Activated T-cell treated with anti-CD3 and anti-CD28 coated beads, Interleukin-2, amount 50 U/mL, for 24 hours (primary cell): ENCODE measurements at places on chromosomes 7 and 10.

DNA sequence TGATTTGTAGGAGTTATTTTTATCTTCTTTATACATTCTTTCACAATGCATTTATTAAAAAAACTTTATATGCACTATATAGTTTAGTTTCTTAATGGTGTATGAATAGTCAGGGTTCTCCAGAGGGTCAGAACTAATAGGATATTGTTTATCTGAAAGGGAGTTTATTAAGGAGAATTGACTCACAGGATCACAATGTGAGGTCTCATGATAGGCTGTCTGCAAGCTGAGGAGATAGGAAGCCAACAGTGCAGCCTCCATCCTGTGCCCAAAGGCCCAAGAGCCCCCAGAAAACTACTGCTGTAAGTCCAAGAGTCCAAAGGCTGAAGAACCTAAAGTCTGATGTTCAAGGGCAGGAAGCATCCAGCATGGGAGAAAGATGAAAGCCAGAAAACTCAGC lies 192.8 kb upstream of the AHR start:
- no peak for DNase-seq

DNA sequence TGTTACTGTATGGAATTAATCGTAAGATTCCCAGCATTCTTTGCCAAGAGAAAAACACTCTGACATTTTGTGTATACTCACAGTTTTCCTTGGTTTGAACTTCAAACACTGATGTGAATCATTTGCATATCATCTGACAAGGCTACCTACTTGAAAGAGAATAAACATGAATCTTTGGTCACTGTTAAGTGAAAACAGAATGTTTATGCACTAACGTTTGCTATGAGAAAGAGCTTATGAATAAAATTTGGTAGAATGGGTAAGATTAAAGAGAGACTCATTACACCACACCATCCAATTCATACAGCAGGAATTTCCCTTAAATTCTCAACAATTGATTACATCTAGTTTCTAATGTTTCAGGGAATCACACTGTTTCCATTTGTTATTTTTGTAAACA lies 46.6 kb downstream of the MACC1 start:
- DNase-seq, result no peak

- no peak for DNase-seq
Measured at GRCh38 chr10:59900048-59900727, 6.2 kb downstream of the CCDC6 start.

- DNase-seq, result no peak
Measured at GRCh38 chr10:18094793-18095192, 45.4 kb upstream of the CACNB2 start.

GRCh38 chr10:34674176-34674575 lies 140.9 kb downstream of the PARD3 start:
- no peak for DNase-seq

DNA sequence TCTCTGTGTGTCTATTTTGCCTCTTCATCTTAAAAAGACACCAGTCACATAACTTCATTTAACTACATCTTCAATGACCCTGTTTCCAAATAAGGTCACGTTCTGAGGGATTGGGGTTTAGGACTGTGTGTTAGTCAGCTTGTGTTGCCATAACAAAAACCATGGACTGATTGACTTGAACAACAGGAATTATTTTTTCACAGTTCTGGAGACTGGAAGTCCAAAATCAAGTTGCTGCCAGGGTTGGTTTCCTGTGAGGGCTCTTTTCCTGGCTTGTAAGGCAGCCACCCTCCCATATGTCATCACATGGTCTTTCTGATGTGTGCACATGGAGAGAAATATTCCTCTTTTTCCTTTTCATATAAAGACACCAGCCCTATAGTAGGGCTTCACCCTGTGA lies 55.3 kb downstream of the REEP3 start:
- DNase-seq, result no peak

- no peak for DNase-seq
Measured at GRCh38 chr7:94368371-94368791, 26.3 kb upstream of the COL1A2 start.

- DNase-seq, result no peak
Measured at GRCh38 chr7:106423111-106423510, 138.3 kb upstream of the NAMPT start.

- DNase-seq, result no peak
Measured at GRCh38 chr7:137904833-137905232, 58.1 kb upstream of the DGKI start.

DNA sequence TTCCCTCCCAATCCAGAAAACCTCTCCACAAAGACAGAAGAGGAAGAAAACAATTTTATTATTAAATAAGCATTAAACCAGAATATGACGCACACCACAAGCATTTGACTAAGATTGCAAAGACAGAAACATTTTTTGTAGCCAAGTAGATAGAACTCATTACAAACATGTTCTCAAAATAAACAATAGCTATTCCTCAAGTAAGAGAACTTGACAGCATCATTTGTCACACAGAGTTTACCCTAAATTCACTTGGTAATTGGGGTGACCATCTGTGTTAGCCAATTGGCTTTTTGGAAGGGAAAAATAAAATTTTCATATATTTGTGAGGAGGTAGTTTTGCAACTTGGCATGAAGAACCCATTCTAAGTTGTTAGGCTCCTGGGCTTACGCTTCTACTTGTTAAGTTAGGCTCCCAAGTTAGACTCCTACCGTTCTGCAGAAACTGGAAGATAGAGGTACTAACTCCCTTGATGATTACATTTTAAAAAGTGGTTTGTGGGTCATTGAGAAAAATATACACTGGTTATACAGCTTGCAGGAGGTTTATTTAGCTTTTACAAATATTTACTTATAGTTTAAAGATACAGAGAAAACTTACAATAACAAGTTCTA lies 618.6 kb upstream of the CNTNAP2 start:
- no peak for DNase-seq

- DNase-seq, result no peak
Measured at GRCh38 chr7:20447021-20447650, 116.4 kb downstream of the ITGB8 start.

DNA sequence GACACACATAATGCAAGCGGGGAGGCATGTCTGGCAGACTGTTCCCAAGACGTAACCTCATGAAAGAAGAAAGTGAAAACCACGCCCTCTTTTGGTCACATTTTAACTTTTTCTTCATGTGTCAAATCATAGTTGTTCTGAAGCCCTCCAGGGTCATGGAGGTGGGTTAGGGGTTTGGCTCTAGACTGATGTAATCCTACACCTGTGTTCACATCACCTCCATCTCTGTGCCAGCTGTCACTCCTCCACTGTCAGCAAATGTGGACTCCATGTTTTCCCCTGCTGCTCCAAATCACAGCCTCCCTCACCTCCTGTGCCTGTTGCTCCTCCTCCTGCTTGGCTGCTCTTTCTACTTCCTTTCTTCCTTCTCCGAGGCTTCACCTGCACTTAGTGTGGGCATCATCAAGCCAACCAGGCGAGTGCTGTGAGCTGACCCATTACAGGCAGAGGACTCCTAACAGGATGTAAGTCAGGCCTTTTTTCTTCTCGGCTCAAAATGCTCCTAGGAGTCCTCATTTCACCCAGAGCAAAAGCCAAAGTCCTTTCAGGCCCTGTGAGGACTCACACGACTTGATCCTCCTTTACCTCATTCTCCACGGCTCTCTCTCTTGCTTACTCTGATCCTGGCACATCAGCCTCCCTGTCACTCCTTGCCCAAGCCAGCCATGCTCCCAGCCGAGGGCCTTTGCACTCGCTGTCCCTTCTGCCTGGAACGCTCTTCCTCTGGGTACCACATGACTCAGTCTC lies 66.4 kb upstream of the IFRD1 start:
- no peak for DNase-seq

DNA sequence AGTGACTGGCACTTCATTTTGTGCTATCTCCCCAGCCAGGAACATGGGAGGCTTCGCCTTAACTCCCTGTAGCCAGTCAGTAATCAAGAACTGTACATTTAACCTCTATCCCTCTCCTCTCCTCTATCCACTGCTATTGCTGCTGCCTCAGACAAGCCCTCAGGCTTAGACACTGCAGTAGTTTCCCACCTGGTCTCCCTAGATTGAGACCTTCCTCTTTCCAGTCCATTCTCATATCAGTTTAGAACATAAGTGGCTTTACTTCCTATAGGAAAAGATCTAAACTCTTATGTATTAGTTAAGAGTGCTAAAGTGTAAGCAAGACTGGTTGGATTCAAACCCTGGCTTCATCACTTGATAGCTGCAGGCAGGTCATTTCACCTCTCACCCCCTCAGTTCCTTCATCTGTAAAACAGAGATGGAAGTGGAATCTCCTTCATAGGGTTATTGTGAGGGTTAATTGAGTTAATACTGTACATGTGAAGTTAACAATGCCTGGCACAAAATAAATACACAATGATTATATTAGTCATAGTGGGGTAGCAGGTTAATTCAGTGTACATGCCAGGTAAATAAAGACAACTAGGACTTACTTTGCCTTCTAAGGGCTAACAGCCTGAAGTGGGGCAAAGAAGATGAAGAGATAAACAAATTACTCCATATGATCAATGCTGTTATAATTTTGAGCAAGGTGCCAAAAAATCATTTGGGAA lies 76.1 kb downstream of the ZNF277 start:
- no peak for DNase-seq

DNA sequence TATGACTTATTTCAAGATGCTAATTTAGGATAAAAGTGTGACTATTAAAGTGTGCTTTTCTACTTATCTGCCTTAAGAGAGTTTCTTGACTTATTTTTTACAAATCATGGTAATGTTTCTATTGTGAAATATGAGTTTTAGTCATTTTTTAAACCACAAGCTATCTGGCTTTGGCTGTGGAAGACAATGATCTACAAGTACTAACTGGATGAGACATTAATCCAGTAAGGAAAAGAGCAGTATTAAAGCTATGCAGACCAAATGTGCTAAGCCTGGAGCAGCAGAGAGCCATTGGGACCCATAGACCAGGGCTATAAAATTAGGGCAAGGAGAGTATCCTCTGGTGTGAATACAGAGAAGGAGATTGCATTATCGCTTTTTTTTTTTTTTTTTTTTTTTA lies 92.4 kb downstream of the SEMA3A start:
- DNase-seq, result no peak

DNA sequence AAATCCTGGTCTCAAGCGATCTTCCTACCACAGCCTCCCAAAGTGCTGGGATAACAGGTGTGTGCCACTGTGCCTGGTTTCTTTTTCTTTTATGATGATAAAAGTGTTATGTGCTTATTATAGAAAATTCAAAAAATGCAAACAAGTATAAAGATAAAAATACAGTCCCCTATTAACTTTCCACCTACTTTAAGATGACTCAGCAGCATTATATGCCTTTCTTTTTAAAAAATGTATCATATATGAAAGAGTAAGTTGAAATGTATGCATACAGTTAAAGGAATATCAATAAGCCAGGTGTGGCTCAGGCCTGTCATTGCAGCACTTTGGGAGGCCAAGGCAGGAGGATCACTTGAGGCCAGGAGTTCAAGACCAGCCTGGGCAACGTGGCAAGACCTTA lies 216.9 kb upstream of the GALNT17 start:
- no peak for DNase-seq

GRCh38 chr7:27221201-27221797 lies 21.3 kb upstream of the EVX1 start:
- DNase-seq, result no peak

DNA sequence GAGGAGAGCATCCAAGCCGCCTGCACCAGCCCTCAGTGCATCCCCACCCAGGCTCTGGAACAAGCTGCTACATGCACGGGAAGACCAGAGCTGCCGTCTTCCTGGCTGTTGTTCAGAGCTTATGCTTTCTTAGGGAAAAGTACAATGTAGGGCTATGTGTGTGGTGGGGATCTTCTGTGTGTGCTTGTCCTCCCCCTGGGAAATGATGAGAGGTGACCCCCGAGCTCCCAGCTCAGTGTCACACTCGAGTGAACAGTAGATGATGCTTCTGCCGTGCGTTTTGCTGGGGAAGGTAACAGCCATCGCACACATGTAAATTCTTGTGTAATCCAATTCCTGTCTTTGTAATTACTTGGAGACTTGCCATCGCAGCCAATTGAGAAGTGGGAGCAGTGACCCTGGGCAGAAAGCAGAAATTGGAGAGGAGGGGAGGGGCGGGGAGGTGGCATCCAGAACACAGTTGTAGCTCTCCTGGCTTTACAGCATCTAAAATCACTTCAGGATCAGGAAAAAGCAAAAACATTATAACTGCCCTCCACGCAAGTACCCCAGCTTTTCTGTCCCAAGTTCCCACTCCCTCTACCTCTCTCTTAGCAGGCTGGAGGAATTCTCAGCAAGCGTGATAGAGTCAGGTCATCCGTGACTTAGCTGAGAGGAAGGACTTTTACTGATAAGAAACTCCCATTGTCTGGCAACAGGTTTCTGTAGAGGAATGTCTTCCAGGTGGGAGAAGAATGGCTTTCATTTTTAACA lies 149.6 kb downstream of the TCF7L2 start:
- DNase-seq, result no peak

- DNase-seq, result no peak
Measured at GRCh38 chr7:87220734-87221215, 1.2 kb upstream of the TMEM243 start.

DNA sequence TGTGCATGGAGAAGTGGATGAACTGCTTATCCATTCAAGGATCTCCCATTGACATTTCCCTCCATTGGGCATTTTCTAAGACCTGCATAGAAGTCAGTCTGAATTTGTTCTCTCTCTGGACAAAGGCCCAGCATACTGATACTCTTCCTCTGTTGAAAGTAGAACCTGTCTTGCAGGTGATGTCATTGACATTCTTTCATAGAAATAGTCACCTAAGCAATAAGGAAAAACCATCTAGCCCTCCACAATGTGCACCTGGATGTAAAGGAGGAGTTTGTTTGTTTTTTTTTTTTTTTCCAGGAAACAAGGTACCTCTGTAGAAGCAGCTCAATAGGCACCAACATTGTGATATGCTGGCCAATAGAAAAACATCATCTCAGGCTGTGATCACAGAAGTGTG lies 150.4 kb downstream of the DPY19L1 start:
- DNase-seq, result no peak

DNA sequence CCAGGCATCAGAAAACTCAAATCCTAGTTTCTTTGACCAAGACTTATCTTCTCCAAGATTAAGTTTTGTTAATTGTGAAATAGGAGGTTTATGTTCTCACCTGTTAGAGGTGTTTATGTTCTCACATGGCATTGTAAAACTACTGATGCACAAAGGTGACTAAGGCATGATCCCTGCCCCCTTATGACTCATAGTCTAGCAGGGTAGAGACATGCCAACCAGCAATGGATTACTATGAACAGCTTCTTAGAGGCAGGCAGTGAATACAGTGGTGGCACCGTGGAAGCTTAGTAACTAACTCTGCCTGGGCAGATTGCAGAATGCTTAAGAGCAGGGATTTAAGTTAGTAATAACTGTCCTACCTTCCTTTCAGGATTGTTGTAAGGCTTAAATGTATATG lies 400.9 kb downstream of the SORCS3 start:
- no peak for DNase-seq

DNA sequence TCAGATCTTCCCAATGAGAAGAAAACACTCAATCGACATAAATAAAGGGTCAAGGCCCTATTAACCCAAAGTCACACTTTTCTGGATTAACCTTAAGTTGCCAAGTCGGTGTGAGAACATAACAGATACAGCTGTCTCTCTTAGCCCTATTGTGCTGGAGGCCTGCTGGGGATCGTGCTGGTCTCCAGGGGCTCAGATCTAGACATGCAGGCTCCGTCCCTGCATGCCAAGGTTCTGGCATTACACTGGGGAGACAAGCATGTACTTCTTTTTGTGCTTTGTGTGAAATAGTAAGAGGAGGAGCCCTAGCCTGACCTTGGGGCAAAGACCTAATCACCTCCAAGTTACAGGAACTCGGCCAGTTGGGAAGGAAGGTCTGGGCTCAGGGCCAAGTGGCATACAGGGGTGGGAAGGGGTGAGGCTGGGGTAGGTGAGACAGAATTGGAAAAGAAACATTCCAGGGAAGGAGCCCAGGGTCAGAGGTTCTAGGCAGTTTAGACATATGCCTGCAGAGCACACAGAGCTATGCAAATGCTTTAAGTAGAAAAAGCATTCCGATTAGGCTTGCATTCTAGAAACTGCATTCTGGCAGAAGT lies 216.4 kb downstream of the HECW1 start:
- no peak for DNase-seq
